H54 (cell line): ENCODE measurements at places on chromosomes 7 and 10.

DNA sequence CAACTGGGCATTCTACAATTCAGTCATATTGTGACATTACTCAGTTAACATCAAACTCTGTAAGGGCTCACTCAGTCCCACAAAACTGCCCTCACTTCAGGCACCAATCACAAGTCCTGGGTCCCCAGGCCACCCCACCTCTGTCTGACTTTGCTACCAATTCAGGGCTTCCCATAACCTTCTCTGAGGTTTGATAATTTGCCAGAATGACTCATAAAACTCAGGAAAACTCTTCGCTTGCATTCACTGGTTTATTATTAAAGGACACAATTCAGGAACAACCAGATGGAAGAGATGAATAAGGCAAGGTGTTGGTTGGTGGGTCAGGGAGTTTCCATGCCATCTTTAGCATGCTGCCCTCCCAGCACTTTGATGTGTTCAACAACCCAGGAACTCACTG lies 41.3 kb downstream of the AVL9 start:
- peak; percentile 60 for DNase-seq

DNA sequence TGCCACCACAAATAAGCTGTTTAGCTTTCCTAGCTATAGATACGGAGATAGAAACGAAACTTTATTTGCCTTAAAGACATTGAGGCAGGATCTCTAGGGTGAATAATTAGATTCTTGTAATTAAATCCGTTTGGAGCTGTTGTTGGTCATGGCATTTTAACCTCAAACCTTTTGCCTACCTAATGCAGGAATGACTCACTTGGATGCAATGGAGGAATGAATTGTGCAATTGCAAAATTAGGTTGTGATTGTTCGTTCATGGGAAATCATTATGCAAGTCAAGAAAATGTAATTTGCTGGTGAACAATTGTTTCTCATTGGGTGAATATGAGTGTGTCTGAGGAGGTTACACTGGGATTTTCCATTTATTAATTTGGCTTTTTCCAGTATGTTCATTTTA lies 703.5 kb downstream of the GATA3 start:
- no peak for DNase-seq

DNA sequence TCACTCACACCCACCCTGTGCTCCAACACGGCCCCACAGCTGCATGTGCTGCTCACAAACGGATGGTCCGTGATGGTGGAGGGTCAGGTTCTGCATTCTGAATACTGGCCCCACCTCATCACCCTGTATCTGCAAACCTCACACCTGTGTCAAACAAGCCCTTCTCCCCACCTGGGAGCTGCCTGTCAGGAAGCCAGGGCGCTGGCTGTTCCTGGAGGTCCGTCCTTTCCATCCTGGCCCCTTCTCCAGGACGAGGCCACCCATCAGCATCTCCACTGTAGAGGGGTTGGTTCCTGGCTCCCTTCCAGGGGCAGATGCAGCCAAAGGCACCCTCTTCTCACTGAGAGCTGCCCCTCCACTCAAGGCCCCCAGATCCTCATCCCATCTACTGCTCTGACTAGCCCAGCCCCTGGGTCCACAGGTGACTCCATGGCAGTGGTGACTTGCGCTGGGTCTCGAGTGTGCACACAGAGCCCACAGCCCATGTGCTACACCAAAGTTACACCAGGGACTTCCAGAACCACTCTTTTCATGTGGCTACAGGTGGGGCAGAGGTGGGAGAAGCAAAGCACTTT lies 229.4 kb downstream of the TNS3 start:
- no peak for DNase-seq

- DNase-seq = no peak
These were observed 3.9 kb downstream of the HMX3 start for GRCh38 chr10:123139521-123140163.

DNA sequence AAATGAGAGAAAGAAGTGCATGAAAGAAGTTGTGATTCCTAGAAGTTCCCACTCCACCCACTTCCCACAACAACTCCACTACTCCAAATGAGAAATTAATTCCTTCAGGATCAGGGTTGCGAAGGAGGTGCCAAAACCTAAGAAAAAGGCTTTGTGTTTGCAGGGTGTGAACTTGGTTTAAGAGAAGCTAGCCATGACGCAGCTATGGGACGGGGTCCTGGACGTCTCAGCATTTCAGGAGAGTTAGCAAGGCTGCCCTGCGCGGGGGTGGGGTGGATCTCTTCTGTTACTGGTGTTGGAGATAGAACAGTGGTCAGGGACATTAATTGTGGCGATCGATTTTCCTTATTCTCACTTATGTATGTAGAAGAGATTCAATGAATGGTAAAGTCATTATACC lies 61.2 kb downstream of the CHST3 start:
- DNase-seq = no peak

- no peak for DNase-seq
These were observed 61.8 kb upstream of the MET start for GRCh38 chr7:116610210-116610609.

DNA sequence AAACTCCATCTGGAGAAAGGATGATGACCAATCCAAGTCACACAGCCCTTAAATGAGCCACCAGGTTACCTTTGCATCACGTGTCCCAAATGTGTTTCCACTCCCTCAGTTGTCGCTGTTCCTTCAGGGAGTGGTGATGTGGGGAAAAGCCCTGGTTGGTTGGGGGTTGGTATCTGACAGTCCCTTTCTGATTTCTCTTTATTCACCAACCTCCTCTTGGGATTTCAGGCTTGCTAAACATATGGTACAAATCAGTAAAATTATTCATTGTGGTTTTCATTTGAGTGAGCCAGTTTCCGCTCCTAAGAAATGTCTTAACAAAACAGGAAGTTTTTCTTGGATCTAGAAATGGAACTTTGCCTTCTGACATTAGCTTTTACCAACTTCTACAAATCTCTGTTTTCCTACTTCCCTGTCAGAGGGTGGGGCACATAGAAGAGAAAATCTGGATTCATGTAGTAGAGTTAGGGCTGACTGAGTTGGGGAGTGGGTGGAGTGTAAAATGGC lies 40.0 kb upstream of the KMT2E start:
- DNase-seq = no peak

GRCh38 chr7:95501261-95501832 lies 15.6 kb downstream of the ASB4 start:
- DNase-seq = no peak

DNA sequence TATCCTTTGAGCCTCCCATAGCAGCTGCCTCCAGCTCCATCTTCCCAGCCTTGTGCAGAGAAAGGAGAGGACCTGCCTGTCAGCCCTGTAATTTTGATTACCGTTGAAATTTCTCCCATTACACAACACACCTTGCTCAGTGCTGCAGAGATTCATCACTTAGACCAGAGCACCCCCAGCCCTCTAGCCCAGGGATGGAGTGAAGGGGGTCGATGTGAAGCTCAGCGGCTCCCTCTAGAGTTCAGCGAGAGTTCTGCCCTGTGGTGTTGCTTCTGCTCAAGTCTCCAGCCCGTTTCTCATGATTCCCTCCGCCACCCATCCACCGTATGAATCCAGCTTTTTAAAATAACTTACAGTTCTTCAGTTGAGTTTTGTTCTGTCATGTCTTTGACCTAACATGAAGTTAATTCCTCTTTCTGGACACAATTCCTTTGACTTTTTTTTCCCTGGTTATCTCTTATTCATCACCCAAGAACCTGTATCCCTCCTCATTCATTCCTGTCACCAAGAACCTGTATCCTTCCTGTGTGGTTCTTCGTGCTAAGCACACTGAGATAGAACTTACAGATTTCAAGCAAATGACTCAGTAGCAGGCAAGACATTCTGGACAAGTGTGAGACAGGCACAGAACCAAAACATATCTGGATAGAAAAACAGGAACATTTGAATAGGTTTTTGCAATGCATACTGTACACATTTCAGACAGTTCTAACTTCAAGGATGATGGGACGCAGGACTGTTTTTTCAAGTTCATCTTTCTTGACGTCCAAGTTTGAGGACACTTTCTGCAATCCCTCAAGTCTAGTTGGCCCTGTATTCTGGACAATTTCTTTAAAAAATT lies 35.0 kb upstream of the ZNF32 start:
- DNase-seq = no peak

DNA sequence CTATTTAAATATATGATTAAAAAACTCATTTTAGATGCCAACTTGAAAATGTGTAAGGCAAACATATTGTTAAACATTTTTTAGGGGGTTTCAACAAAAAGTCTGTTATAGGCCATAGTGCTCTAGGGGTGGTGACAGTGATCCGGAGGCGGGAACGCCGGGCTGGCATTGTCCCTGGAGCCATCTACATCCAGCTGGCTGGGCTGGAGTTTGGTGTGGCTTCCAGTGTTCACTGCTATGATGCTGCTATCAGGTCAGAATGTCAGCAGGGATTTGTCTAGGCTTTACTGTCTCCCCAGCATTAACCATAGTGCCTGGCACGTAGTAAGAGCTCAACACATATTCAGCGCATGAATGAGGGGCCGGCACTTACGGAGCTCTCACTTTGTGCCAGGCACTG lies 1.9 kb upstream of the SLC18A2 start:
- no peak for DNase-seq

- DNase-seq = no peak
These were observed 251.7 kb upstream of the CSTF2T start for GRCh38 chr10:51950996-51951555.

GRCh38 chr7:1112625-1113547 lies 25.0 kb downstream of the GPER1 start:
- DNase-seq = no peak

GRCh38 chr7:1354661-1355567 lies 104.4 kb downstream of the MICALL2 start:
- no peak for DNase-seq

DNA sequence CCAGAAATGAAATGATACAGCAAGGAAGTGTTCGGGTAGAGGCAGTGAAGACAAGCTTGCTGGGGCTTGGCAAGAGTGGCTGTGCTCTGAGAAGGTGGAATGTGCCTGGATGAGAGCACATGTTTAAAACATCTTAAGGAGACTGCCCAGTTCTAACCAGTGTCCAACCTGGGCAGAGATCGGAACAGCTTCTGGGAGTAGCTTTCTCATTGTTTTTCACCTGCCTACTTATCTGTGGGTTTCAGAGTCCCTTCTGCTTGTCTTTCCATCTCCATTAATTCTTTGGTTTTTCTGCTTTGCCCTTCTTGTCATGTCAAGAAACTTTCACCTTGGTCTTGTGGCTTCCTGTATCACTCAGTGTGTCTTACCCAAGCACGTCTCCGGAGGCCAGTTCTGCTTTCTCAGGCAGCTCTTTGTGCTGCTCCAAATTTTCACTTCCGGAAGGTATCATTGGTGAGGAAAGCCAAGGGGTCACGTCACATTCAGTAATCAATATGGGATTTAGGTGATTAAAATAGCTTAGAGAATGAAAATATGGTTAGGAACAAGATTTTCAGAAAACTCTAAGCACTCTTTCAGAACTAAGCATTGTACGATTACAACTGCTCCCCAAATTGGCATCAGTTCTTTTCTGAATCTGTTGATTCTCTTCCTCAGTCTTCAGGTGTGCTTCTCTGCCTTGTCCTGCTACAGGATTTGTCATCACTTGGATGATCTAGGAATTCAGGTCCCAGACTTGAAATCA lies 5.5 kb upstream of the LAMB4 start:
- no peak for DNase-seq

GRCh38 chr10:104391150-104391968 lies 37.7 kb downstream of the CFAP58 start:
- no peak for DNase-seq

- DNase-seq = no peak
These were observed 161.8 kb downstream of the ETV1 start for GRCh38 chr7:13827716-13828115.

DNA sequence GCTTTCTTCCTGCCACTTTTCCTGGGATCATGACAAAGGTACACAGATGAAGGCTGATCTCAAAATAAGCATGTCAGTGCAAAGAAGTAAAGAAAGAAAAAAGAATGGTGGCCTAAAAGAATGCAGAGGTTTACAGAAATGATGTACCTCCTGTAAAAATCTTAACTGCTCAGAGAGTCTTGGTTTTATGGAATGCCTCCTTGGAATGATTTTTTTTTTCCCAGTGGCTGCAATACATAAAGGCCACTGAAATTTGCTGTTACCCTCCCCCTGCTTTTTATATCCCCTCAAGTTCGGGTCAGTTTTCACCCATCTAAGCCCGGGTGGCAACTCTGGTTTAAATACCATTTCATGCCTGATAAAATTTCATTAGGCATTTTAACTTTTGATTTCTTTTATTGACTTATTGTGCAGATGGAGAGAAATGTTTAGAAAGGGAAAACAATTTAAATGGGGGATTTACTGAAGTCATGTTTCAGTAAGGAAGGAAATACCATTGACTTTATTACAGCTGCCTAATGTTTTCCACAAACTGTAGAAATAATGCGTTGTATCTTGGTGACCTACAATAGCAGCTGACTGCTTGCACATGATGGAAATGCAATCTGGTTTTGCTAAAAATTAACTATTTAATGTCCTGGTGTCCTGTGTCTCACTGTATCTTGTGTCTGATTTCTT lies 102.5 kb downstream of the SAMD9 start:
- DNase-seq = no peak

- no peak for DNase-seq
These were observed 6.9 kb upstream of the PFKP start for GRCh38 chr10:3060481-3060889.

- peak; percentile 77 for DNase-seq
These were observed 717 bp downstream of the CNPY4 start for GRCh38 chr7:100119970-100120732.

GRCh38 chr7:135976312-135977006 lies 700 bp downstream of the MTPN start:
- no peak for DNase-seq

DNA sequence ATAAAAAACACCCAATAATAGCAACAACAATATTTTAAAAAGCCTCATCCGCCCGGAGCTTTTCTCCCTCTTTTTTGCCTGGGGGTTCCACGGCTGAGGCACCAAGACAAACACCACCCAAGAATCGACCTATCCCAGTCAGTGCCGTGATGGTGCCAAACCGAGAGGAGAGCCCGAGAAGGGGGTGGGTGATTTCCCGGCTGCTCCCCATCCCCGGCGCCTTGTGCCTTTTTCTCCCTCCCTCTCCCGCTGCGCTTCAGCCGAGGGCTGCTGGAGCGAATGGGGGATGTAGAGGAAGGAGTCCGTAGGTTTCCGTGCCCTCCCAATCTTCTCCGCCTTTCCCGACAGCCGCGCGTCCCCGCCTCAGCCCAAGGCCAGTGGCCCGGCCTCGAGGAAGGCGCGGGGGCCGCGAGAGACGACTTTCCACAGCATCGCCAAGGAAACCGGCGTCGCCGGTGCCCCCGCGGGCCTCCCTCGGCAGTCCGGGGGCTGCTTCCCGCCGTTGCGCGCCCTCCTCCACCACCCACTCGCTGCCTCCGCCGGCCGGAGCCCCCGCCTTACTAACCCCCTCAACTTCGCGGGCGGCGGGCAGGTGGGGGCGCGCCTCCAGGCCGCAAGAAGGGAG lies 1.3 kb downstream of the EGR2 start:
- DNase-seq = no peak

- DNase-seq = no peak
These were observed 68.9 kb downstream of the HTR7 start for GRCh38 chr10:90788968-90789367.
